ENCODE measurements at places on chromosomes 16 and 17. TPM values are rescaled to one million over a fixed set of nuclear protein-coding genes. Genes with fewer than 3 reads are reported as not detected.

DNA sequence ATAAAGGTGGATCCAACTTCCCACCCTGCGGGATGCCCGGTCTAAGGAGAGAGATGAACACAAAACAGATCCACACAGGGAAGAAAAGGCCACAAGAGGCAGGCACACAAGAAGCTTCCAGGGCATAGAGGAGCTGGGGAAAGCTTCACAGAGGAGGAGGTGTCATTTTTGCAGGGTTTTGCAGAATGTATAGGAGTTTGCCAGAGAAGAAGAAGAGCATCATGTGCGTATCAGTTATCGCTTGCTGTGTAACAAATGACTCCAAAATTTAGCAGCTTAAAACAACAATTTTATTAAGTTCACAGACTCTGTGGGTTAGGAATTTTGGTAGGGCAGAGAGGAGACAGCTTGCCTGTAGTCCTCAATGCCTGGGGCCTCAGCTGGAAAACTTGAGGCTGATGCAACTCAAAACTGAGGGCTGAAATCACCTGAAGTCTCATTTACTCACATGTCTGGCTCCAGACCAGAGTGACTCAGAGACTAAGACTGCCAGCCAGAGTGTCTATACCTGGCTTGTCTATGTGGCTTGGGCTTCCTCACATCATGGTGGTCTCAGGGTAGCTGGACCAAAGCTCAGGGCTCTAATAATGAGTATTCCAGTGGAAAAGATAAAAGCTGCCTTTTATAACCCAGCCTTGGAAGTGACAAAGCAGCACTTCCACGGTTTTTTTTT is 33.9 kb upstream of the ZNF423 start:
- H3K36me3 ChIP-seq: no peaks in the 10 kb centered on the region
- H3K27ac ChIP-seq: no peak overlapping the region
- H3K27me3 ChIP-seq: 0 out of 2 replicates have a peak, but pooled peaks cover 4% of the 10 kb centered on the region
- H3K4me1 ChIP-seq: no peaks in the 10 kb centered on the region
- no peak overlapping the region for H3K4me3 ChIP-seq

DNA sequence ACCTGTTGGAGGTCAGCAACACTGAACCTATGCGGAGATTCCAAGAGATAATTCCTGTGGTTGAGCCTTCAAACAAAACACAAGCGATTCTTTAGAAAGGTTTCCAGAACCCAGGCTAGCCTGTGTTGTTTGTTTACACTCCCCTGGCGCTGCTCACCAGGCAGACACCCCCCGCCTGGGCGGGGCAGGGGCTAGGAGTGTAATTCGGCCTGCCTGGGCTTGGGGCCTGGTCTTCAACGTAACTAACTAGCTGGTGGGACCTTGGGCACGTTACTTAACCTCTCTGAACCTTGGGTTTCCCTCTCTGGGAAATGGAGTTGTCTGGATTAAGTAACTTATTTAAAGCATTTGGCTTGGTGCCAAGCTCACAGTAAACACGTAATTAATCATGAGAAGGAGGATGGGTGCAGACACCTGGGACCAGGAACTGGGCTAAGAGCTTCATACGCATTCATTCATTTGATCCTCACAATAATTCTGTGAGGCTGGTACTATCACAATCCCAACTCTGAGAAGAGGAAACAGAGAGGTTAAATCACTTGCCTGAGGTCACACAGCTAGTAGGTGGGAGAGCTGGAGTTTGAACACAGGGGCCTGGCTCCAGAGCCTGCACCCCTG is 7.6 kb upstream of the ARHGAP27 start:
- H3K4me3 ChIP-seq: no peak overlapping the region
- H3K27ac ChIP-seq: no peak overlapping the region
- DNase-seq: no peak
- no peaks in the 10 kb centered on the region for H3K27me3 ChIP-seq

GRCh38 chr17:82846061-82846691 is 6.4 kb upstream of the ZNF750 start:
- H3K4me3 ChIP-seq: no peak overlapping the region
- no peak overlapping the region for H3K27ac ChIP-seq
- H3K27me3 ChIP-seq: 0 out of 2 replicates have a peak, but pooled peaks cover 3% of the 10 kb centered on the region

DNA sequence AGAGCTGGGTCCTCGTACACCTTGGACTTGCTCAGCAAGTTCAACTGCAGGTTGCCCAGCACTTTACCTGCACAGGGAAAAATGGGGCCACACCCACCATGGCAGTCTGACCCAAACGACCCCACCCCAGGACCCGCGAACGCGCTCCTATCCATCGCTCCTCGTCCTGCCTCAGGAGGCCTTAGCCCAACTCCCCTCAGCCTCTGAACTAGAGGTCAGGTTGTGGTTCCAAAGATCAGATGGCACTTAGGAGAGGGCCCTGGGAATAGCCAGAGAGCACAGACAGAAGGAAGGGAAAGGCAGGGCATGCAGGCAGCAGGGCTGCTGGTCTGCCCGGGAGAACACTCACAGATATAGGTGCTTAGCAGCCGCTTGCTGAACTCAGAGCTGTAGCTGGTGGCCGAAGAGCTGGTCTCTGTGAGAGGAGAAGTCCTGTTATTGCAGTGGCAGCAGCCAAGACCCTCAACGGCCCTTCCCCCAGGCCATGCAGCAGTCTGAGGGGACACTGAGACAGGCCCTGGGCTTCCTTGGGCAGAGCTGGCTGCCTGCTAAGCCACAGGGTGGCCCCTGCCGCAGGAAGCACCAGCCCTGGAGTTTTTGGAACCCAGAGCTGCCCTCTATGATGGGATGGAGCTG is 6.9 kb downstream of the ZACN start:
- H3K4me3 ChIP-seq: no peak overlapping the region
- H3K36me3 ChIP-seq: peaks cover 85% of the 10 kb centered on the region
- 0 out of 2 replicates have a peak, but pooled peaks cover 1% of the 10 kb centered on the region for H3K27me3 ChIP-seq
- no peak for DNase-seq
- H3K27ac ChIP-seq: no peak overlapping the region

- DNase-seq: peak; percentile 100
- H3K27me3 ChIP-seq: no peaks in the 10 kb centered on the region
- peak overlapping the region; percentile 92 for H3K27ac ChIP-seq
- H3K4me3 ChIP-seq: no peak overlapping the region
Measured at GRCh38 chr17:50064253-50065001, 8.5 kb downstream of the ITGA3 start.

DNA sequence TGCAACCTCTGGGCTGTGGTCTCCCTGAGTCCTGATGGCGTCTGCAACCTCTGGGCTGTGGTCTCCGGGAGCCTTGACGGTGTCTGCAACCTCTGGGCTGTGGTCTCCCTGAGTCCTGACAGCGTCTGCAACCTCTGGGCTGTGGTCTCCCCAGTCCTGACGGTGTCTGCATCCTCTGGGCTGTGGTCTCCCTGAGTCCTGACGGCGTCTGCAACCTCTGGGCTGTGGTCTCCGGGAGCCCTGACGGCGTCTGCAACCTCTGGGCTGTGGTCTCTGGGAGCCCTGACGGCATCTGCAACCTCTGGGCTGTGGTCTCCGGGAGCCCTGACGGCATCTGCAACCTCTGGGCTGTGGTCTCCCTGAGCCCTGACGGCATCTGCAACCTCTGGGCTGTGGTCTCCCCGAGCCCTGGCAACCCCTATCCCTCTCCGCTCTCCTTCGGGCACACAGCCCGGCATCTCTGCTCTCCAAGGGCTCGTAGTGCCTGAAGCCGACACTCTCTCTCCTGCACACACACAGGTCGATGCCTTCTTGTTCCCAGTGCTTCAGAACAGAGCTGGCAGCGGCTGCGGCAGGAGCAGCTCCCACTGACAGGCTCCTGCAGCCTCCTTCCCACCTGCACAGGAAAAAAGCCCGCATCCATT is 45.6 kb downstream of the METRNL start:
- no peak overlapping the region for H3K27ac ChIP-seq
- H3K36me3 ChIP-seq: no peaks in the 10 kb centered on the region
- H3K4me1 ChIP-seq: 0 out of 2 replicates have a peak, but pooled peaks cover 4% of the 10 kb centered on the region
- no peak overlapping the region for H3K4me3 ChIP-seq
- H3K27me3 ChIP-seq: peaks cover 33% of the 10 kb centered on the region

GRCh38 chr16:87780385-87780989 is 14.7 kb upstream of the KLHDC4 start:
- peaks cover 48% of the 10 kb centered on the region for H3K4me1 ChIP-seq
- no peaks in the 10 kb centered on the region for H3K27me3 ChIP-seq
- no peaks in the 10 kb centered on the region for H3K36me3 ChIP-seq
- DNase-seq: no peak

DNA sequence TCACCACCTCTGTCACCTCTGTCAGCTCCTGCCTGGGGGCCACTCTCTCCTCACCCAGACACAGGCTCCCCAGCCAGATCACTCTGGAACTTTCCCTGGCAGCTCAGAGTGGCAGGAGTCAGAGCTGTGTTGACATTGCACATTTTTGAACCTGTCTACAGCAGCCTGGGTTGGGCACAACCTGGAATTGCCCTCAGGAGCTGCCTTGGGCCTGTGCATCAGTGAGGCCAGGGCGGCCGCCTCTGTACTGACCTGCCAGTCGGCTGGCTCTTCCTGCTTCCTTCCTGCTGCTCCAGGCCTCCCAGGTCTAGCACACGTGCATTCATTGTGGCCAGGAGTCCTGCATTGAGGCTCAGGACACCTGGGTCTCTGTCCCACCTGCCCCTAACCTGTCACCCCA is 14.2 kb upstream of the TMEM11 start:
- H3K4me1 ChIP-seq: no peaks in the 10 kb centered on the region
- no peaks in the 10 kb centered on the region for H3K27me3 ChIP-seq
- H3K27ac ChIP-seq: no peak overlapping the region

DNA sequence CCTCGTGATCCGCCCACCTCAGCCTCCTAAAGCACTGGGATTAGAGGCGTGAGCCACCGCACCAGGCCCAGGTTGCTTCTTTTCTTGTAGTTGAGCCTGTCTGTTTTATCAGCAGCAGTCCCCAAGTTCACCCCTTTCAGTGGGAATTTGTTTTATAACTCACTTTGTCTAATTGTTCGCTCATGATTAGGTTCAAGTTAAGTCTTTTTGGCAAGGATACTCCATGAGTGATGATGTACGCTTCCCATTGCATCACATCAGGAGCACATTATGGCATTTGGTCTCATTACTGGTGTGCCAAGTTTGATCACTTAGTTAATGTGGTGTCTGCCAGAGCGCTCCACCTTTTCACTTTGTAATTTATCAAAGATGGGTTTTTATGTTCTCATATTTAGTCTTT is 14.4 kb upstream of the GJD3 start:
- no peaks in the 10 kb centered on the region for H3K4me1 ChIP-seq
- H3K36me3 ChIP-seq: no peaks in the 10 kb centered on the region
- no peak overlapping the region for H3K27ac ChIP-seq
- no peak overlapping the region for H3K4me3 ChIP-seq
- no peak for DNase-seq
- H3K27me3 ChIP-seq: no peaks in the 10 kb centered on the region

GRCh38 chr17:27669850-27670249 is 38.9 kb downstream of the LGALS9 start:
- DNase-seq: no peak
- H3K4me3 ChIP-seq: no peak overlapping the region
- no peak overlapping the region for H3K27ac ChIP-seq
- no peaks in the 10 kb centered on the region for H3K4me1 ChIP-seq
- no peaks in the 10 kb centered on the region for H3K36me3 ChIP-seq

GRCh38 chr16:81623365-81624102 is 155.6 kb upstream of the PLCG2 start:
- no peak overlapping the region for H3K4me3 ChIP-seq
- H3K4me1 ChIP-seq: peaks cover 33% of the 10 kb centered on the region
- H3K27me3 ChIP-seq: no peaks in the 10 kb centered on the region
- DNase-seq: peak; percentile 74
- H3K27ac ChIP-seq: no peak overlapping the region

GRCh38 chr17:58273453-58274104 is 7.2 kb downstream of the MPO start:
- H3K4me3 ChIP-seq: no peak overlapping the region
- no peaks in the 10 kb centered on the region for H3K36me3 ChIP-seq
- peaks cover 54% of the 10 kb centered on the region for H3K27me3 ChIP-seq
- no peak for DNase-seq
- H3K4me1 ChIP-seq: no peaks in the 10 kb centered on the region

DNA sequence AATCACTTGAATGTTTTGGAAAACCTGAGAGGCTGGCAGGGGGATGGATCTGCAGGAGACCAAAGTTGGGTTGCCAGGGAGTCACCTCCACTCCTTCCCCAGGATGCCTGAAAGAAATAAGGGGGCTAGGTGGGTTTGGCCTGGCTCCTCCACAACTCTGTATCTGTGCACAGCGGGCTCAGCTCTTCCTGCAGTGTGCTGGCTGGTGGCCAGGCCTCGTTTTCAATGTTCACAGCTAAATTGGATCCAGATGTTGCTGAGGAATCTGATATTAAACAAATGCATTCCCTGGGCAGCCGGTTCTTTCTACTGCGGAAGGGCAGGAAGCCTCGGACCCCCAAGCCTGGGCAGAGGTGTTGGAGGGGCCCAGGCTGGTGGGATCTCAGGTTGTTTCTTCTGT is 106.2 kb downstream of the N4BP1 start:
- no peaks in the 10 kb centered on the region for H3K27me3 ChIP-seq
- no peak overlapping the region for H3K4me3 ChIP-seq
- H3K36me3 ChIP-seq: no peaks in the 10 kb centered on the region
- DNase-seq: peak; percentile 76

GRCh38 chr17:14792746-14793145 is 472.4 kb downstream of the PMP22 start:
- no peak overlapping the region for H3K4me3 ChIP-seq
- H3K27me3 ChIP-seq: no peaks in the 10 kb centered on the region
- DNase-seq: no peak
- H3K4me1 ChIP-seq: no peaks in the 10 kb centered on the region
- no peaks in the 10 kb centered on the region for H3K36me3 ChIP-seq

DNA sequence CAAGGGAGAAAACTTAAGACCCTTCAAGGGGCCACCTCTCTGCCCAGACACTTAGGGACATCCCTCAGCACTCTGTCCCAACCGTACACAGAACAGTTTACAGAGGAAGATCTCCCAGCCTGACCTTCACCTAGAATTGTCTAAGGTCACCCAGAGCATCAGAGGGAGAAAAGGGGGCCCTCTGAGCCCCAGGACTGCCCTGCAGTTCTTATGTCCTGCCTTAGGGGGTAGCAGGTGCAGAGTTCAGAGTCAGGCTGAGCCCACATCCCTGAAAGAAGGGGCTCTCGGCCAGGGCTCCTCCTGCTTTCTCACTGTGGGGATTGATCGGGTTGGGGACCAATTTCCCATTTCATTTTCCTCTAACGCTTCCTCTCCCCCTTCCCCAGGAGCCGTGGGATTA is 15.4 kb downstream of the CA4 start:
- DNase-seq: no peak
- peaks cover 6% of the 10 kb centered on the region for H3K4me1 ChIP-seq
- no peaks in the 10 kb centered on the region for H3K36me3 ChIP-seq
- H3K4me3 ChIP-seq: no peak overlapping the region
- no peak overlapping the region for H3K27ac ChIP-seq

GRCh38 chr16:28532940-28533647 is 5.7 kb downstream of the NUPR1 start:
- H3K27me3 ChIP-seq: no peaks in the 10 kb centered on the region
- no peak overlapping the region for H3K27ac ChIP-seq
- no peaks in the 10 kb centered on the region for H3K36me3 ChIP-seq
- H3K4me3 ChIP-seq: no peak overlapping the region
- H3K4me1 ChIP-seq: no peaks in the 10 kb centered on the region

The RNF222 gene
- not detected for total RNA-seq

The TBC1D3I gene
- total RNA-seq: not detected

The CCDC40 gene
- 2.2 TPM for total RNA-seq

The TPSG1 gene
- not detected for total RNA-seq

The AIPL1 gene
- total RNA-seq: not detected

The CRISPLD2 gene
- 6.4 TPM for total RNA-seq

The KIF19 gene
- not detected for total RNA-seq

The HIGD1B gene
- total RNA-seq: not detected

The PLCG2 gene
- 0.03 TPM for total RNA-seq

The TMEM114 gene
- total RNA-seq: not detected

The GLOD4 gene
- 64.7 TPM for total RNA-seq

The DHRS7C gene
- total RNA-seq: not detected

Data from SJSA1 (cell line).